ENCODE measurements at places on chromosomes 6 and 20. TPM values are rescaled to one million over a fixed set of nuclear protein-coding genes. Genes with fewer than 3 reads are reported as not detected.

GRCh38 chr6:1190366-1190765 lies 121.5 kb upstream of the FOXQ1 start:
- no peak for DNase-seq

DNA sequence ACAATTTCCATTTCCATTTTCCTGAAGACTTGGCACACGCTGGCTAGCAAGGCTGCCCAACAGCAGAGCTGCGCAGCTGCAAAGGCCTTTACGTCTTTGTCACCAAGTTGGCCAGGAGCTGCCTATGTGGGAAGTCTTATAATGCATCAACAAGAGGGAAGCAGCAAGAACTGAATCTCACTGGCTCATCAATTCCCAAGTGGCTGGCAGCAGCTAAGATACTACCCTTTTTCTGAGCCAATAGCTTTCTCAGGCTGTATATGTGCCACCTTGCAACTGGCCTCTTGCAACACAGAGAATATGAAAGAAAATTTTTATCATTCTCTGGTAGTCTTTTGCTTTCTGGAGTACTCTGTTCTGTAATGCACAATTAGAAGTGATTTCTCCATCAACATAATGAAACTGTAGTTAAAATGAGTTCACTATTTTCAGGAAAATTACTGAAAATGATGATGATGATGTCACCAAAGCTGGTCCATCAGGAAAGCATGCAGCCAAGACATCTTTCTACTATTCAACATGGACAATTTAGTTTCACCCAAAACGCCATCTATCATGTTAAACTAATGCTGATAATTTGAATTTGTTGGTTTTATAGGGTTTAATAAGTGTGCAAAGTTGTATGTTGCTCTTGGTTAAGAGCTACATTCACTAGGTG lies 97.3 kb upstream of the FOXA2 start:
- no peak for DNase-seq

DNA sequence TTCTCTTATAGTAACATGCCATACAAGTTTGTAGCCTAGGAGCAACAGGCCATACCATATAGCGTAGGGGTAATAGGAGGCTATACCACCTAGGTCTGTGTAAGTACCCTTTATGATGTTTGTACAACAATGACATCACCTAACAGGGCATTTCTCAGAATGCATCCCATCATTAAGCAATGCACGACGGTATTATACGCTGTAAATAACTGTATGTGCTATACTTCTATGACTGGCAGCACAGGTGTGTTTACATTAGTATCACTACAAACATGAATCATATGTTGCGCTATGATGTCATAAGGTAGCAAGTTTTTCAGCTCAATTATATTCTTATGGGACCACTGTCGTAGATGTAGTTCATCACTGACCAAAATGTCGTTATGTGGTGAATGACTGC lies 31.0 kb downstream of the ADNP start:
- no peak for DNase-seq

GRCh38 chr6:84967965-84968364 lies 203.6 kb upstream of the TBX18 start:
- DNase-seq: no peak

DNA sequence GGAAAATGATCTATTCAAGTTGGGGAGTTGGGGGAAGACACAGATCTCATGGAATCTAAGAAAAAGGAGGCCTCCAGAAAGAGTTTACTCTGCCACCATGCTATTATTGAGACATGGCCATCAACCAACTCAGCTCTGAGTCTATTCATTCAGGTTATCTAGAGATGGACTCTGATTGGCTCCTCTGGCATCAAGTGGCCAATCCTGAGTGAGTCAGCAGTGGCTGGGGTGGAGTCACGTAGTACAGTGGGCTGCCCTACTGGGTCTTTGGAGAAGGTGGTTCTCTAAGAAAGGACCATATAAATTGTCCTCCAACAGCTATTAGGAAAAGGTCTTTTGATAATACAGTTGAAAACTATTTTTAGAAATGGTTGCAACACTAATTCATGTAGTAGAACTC lies 42.1 kb downstream of the LYRM2 start:
- no peak for DNase-seq

- no peak for DNase-seq
These were observed 20.4 kb upstream of the MCUR1 start for GRCh38 chr6:13834790-13835189.

DNA sequence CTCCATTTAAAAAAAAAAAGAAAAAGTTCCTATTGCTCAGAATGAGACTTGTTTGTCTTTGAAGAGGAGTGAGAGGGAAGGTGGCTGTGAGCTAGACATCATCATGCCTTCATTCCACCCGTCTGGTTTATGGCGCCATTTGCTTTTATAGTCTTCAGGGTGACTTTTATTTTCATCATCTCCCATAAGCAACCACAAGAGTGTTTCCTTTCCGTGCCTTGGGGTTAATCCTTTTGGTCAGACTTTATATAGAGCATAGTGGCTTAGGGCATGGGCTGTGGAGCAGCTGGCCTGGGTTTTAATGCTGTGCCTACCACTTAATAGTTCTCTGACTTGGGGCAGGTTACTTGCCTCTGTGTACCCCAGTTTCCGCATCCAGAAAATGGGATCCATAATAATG lies 77.8 kb downstream of the RREB1 start:
- no peak for DNase-seq

- DNase-seq: no peak
These were observed 118.0 kb upstream of the ARID1B start for GRCh38 chr6:156658966-156659821.

GRCh38 chr6:113693851-113694250 lies 163.3 kb upstream of the MARCKS start:
- no peak for DNase-seq

GRCh38 chr20:24483435-24484080 lies 14.1 kb downstream of the SYNDIG1 start:
- no peak for DNase-seq

DNA sequence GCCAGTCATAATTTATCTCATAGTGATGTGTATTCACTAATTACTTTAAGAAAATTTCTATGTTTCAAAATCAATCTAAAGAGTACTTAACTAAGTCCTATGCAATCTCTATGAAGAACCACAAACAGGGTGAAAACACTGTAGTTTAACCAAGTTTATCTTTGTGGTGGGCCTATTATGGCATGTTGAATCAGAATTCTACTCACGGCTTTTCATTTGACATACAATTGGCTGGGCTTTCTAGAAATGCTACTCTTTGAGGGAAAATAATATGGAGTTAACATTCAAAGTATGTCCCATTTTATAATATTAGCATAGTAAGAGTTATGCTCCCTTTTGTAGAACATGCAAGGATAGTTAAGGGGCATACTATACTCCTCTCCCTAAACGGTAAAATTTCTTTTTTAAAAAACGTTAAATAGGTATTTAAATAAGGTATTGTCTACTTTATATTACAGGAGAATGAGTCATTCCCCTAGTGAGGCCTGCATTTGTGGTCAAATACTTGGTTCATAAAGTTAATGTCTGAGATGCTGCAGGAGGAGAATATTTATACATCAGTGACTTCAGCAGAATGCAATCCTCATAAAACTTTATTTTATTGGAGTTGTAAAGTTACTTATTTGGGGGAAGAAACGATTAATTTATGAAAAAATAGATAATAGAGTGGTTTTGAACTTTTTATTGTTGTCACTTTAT lies 1.8 kb downstream of the MOXD1 start:
- DNase-seq: no peak

GRCh38 chr6:157879034-157879872 lies 56.2 kb downstream of the SNX9 start:
- no peak for DNase-seq

GRCh38 chr6:57255451-57256169 lies 33.5 kb upstream of the RAB23 start:
- DNase-seq: no peak

- no peak for DNase-seq
These were observed 4.1 kb downstream of the DUSP15 start for GRCh38 chr20:31866221-31866620.

DNA sequence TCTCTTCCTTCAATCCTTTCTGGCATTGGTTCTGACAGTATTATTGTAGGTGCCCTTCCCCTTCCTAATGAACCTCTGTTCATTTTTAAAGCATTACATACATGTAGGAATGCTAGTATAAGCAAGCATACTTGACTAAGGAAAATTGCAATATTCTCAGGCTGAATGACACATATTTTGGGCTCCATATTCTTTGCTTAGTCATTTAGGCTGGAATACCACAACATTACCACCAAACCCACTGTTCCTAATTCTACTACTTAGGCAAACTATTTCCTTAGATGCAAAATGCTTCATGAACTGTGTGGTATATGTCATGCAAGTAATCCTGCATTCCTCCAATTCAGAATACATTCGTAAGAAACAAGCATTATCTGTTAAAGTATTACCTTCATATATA lies 113.9 kb downstream of the PRDM1 start:
- no peak for DNase-seq

DNA sequence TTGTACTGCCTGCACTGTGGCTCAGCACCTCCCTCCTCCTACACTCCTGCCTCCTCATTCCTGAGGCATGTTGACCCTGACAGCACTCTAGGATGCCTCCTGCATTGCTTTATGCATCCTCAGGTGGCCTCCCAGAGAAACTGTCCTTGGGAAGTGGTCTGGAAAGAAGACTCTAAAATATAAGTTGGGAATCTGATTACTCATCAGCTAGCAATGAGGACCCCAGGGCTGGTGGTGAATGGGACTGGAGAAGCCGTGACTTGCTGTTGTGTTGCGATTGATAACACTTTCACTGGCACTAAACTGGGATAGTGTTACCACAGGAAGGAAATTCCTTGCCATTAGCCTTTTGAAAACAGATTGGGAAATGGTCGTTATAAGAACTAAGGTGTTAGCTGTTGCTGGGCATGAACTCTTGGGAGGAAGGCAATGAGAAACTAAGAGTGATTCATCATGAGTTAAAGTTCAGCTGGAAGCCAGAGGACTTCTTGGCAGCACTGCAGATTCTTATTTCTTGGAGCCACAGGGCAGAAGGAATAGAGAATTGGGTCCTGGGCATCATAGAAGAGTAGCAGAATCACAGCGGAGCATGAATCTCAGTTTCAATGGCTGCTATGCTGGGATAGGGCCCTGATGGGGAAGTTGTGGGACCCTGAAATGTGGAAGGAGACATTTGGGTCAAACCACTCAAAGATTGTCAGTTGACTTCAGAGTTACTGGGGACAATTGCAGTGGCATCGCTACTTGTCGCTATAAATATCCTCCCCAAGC lies 10.1 kb upstream of the SIRPD start:
- no peak for DNase-seq

DNA sequence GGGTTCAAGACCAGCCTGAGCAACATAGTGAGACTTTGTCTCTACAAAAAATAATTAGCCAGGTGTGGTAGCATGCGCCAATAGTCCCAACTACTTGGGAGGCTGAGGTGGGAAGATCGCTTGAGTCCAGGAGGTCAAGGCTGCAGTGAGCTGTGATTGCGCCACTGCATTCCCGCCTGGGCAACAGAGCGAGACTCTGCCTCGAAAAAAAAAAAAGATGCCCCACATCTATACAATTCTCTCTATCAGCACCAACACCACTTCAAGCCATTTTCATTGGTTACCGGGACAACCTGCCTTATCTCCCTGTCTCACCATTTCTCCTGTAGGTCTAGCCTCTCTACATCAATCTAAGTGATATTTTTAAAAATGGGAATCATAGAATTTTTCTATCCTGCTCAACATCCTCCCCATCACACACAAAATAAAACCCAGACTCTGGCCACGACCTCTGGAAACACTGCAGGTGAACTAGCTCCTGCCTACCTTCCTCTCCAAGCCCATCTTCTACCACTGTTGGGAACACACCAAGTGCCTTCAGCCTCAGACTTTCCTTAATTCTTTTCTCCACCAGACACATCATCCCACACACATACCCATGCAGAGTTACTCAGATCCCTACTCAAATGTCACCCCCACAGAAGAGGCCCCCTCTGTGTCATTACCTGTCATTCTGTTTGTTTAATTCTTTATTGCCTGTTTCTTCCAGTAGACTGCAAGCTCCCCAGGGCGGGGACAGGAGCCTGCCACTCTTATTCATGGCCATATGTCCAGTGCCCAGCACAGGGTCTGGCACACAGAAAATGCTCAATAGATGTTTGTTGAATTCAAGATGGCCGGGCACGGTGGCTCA lies 9.6 kb upstream of the PLTP start:
- DNase-seq: no peak

- DNase-seq: peak; percentile 55
These were observed 129.9 kb downstream of the LPA start for GRCh38 chr6:160534050-160534696.

DNA sequence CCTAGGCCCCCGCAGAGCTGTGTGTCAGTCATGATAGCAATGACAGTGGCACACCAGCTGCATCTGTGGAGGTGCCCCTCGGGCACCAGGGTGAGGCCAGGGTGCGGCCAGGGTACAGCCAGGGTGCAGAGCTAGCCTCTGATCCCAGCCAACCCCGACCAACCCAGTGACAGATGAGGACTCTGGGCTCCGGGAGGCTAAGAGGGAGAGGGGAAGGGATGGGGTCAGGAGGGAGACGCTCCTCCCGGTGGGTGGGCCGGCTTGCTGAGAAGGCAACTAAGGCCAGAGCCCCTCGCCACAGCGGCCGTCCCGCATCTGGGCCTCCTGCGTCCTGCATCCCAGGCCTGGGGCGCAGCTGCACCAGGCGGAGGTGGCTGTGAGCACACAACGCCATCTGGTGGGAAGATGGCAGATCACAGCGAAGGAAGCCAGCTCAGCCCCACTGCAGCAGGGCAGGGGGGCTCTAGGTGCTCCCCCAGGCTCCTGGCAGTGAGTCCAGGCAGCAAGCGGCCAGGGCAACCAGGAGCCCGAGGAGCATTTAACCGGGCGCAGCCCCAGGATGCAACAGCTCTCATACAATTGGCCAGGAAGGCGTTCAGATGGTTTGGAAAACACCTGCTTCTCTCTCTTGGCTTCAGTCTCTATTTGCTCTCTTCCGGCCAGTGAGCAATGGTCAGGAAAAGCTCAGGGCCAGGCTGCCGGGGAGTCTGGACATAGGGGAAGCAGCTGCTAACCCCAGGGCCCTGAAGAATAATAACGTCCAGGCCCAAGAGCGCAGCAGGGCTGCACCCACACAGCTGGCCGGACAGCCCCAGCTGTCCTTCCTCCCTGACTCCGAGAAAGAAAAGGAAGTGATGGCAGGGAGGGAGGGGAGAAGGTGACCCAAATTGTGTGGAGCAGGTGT lies 169.4 kb downstream of the TAF4 start:
- DNase-seq: no peak

- DNase-seq: no peak
These were observed 59.9 kb upstream of the HBS1L start for GRCh38 chr6:135114355-135115145.

Gene ULBP2
- total RNA-seq: 0.55 TPM

Gene GRIK2
- total RNA-seq: 25.3 TPM

Gene RIMS1
- 128 TPM for total RNA-seq

Gene TFAP2B
- total RNA-seq: 0.99 TPM

Gene ISM1
- total RNA-seq: 6.0 TPM

Gene CDSN
- total RNA-seq: not detected

Gene TINAG
- not detected for total RNA-seq

Gene MAP3K4
- 48.1 TPM for total RNA-seq
